ENCODE measurements at places on chromosomes 13 and 19. TPM values are rescaled to one million over a fixed set of nuclear protein-coding genes. Genes with fewer than 3 reads are reported as not detected.
A peak's percentile ranks its signal among the peaks of the same experiment; 100 is the strongest.

DNA sequence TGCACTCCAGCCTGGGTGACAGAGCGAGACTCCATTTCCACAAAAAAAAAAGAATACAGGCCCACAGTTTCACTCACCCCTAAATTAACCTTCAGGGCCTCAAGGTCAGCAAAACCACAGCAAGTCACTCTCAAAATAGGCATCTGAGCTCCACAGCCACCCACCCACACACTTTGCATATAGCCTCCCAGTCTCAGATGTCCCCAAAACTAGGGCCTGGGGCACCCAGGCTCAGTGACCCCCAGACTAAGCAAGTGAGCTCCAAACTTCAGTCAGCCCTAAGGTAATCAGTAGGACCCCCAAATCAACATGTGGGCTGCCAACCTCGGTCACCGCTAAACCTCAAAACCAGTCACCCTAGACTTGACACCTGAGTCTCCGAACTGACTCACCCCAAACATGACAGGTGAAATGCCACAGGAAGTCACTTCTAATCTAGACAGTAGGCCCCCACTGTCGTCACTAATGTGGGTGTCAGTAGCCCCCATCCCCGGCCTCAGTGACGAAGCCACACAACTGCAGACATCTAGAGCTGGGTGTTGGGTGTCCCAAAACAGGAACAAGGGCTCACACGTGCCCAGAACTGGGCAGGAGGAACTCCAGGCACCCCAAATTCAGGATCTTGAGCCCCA, 13.9 kb downstream of the RABAC1 start:
- H3K36me3 ChIP-seq, result no peaks in the 10 kb centered on the region
- H3K4me1 ChIP-seq, result no peaks in the 10 kb centered on the region
- H3K4me3 ChIP-seq, result no peak overlapping the region
- H3K27me3 ChIP-seq, result no peaks in the 10 kb centered on the region
- no peak overlapping the region for H3K27ac ChIP-seq

Gene PLIN5
- 8.1 TPM for total RNA-seq

DNA sequence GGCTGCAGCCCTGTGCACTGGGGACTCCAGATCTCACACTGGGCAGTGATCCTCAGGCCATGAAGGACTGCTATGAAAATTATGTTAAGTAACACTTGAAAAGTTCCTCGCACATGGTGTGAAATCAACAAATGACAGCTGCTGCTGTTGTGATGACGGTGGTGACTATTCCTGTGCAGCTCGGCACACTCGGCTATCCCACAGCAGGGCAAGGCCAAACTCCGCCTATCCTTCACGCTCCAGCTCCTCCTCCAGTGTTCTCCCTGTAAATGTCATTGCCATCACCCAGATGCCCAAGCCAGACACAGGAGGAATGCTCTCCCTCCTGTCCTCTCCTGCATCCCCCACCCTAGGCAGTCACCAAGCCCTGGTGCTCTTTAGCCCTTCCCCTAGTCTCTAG, 31.3 kb downstream of the GRIK5 start:
- H3K27ac ChIP-seq, result no peak overlapping the region
- H3K36me3 ChIP-seq, result no peaks in the 10 kb centered on the region
- no peaks in the 10 kb centered on the region for H3K27me3 ChIP-seq
- DNase-seq, result no peak
- H3K4me1 ChIP-seq, result peaks cover 14% of the 10 kb centered on the region

Gene KLK8
- 92.8 TPM for total RNA-seq

Gene SMIM24
- total RNA-seq, result not detected

- no peak overlapping the region for H3K4me3 ChIP-seq
- H3K27ac ChIP-seq, result no peak overlapping the region
- no peaks in the 10 kb centered on the region for H3K27me3 ChIP-seq
Observed at GRCh38 chr19:47106821-47107201, 6.8 kb downstream of the ZC3H4 start.

DNA sequence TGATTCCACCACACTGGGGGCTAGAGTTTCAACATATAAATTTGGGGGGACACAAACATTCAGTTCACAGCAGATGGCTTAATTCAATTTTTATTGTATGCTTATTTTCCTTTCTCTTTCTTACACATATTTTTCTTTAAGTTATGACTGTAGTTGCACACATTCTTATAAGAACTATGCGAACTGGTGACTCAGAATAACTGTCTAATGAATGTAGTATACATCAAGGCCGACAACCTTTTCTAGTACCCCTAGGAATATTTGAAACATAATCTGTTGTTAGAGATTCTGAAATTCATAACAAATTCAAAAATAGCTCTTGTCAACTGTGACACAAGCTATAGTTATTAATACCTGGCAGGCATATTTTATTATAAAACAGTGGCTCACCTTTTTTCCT, 695.6 kb downstream of the PCDH9 start:
- H3K4me1 ChIP-seq, result no peaks in the 10 kb centered on the region
- no peaks in the 10 kb centered on the region for H3K36me3 ChIP-seq
- no peak for DNase-seq
- no peaks in the 10 kb centered on the region for H3K27me3 ChIP-seq

Gene CYSLTR2
- not detected for total RNA-seq

DNA sequence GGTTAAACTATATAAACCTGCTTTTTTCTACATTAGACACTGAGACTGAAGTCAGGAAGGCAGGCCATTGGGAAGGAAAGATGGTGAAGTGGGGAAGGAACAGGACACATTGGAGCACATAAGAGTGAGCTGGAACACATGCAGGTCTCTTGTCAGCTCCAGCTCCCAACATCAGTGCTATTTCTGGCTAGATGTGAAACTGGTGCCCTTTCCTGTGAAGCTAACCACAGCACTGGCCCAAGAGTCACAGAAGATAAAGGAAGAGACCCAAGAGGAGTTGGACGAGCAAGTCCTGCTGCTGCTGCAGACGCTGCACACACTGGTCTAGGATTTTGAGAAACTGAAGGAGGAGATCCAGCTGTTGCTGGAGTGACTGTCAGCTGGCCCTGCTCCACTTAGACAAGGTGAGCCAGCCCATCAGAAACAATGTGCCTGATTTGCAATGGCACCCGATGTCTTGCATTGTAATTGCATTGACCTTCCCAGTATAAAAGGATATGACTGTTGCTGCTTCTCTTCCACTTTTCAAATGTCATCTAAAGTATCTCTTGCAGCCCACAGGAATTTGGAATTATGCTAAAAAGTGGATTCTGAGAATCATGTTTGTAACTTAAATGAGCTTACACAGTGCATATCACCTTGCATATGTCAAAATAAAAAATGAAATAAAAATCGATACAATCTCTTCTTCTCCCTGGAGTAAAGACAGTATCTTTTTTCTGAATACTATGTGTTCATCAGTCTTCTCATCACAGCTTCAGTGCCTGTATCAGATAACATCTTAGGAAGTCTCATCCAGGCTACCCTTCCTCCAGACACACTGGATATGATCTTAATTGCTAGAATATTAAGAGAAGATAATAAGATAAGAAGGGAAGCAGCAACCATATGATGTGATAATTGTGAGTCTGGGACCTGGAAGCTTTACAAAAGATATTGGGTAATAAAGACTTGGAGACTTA, 230.7 kb upstream of the SPRY2 start:
- H3K27ac ChIP-seq, result no peak overlapping the region
- H3K4me1 ChIP-seq, result no peaks in the 10 kb centered on the region
- H3K27me3 ChIP-seq, result no peaks in the 10 kb centered on the region

Gene CACNG8
- 0.93 TPM for total RNA-seq

DNA sequence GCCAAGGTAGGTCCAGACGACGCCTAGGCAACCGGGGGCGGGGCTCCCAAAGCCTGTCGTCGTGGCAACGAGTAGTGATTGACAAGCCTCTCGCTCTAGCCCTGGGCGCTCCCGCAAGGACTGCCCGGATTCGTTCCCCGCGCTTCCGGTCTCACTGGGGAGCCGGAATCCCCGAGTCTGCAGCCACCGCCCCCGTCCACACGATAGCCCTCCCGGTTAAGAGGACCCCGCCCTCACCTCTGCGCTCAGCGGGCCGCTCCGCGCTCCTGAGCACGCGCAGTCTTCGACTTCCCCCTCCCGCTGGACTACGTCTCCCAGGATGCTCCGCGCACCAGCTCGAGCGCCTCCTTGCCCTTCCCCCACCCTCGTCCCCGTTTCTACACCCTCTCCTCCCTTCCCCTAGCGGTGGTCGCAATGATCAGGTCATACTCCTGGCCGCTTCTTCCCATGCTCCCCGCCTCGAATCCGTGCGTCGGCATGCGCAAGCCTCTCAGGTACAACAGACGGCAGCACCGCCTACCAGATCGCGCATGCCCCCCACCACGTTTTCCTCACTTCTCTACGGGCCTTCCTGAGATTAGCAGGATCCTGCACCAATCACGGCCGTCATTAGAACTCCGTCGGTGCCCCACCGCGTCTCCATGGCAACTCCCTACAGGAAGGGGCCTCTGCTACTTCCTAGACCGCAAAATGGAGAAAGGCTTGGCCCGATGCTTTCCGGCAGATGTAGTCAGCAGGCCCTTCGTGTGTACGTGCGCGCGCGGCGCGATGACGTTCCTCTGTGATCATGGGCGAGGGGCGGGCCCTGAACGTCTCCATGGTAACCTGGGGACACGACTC, at the start of gene MZF1:
Gene MZF1 (minus strand): TSS at position 518 of the 840 bp plus-strand sequence. CDS start 1,946 bp downstream, outside the sequence.
- H3K36me3 ChIP-seq, result no peaks in the 10 kb centered on the region
- no peaks in the 10 kb centered on the region for H3K27me3 ChIP-seq
- peak; percentile 100 for DNase-seq
- H3K27ac ChIP-seq, result peak within 1 kb of the TSS; percentile 91
- peak within 1 kb of the TSS; percentile 78 for H3K4me3 ChIP-seq
- peaks cover 28% of the 10 kb centered on the region for H3K4me1 ChIP-seq

DNA sequence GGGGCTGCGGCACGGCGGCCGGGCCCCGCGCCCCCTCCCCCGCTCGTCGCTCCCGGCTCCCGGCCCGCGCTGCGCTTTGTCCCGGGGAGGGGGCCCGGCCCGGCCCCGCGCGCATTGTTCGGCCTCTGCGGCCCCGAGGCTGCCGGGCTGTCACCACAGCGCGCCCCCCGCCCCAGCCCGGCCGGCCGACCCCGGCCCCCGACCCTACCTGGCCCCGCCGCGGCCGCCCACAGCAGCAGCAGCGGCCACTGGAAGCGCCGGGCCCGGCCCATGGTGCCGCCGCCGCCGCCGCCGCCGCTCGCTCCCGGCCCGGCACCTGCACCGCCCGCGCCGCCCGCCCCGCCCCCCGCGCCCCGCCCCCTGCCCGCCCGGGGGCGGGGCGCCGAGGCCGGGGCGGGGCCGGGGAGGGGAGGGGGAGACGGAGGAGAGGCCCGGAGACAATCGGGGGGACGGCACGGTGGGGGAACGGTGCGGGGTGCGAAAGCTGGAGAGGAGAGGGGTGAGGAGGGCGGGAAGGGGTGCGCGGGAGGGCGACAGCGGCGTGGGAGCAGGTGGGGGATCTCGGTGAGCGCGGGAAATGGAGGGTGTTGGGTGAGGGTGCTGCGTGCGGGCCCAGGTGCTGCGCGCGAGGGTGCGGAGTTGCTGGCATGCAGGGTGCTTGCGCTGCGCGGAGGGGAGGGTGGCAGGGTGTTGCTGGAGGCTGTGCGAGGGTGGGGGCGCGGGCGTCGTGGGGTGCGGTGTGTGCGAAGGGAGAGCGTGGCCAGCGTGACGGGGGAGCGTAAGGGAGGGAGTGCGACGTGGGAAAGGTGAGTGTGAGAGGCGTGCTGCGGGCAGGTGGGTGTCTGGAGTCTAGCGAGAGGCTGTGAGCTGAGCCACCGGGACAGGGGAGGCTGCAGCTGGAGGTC, at the start of gene CADM4:
Gene CADM4 (minus strand): TSS at position 332 of the 905 bp plus-strand sequence. CDS start 60 bp downstream, at position 272.
- no peaks in the 10 kb centered on the region for H3K36me3 ChIP-seq
- peak within 1 kb of the TSS; percentile 40 for H3K27ac ChIP-seq
- peak within 1 kb of the TSS; percentile 62 for H3K4me3 ChIP-seq
- peaks cover 7% of the 10 kb centered on the region for H3K27me3 ChIP-seq
- H3K4me1 ChIP-seq, result peaks cover 14% of the 10 kb centered on the region
- DNase-seq, result no peak

DNA sequence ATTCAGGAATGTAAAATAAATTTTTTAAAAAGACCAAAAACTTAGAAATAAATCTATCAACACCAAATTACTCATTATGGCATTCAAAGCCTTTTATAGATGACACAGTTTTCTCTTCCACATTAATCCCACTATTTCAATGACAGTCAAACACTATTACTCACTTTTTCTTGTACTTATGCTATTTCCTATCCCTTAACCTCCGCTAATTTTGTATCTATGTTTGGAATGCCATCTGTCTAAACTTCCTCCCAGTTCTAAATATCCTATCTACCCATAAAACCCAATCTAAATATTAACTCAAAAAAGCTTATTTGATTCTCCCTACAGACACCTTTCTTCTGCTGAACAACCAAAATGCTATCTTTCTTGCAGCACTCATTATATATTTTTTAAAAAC, 203.5 kb downstream of the ENOX1 start:
- H3K36me3 ChIP-seq, result no peaks in the 10 kb centered on the region
- no peaks in the 10 kb centered on the region for H3K4me1 ChIP-seq
- no peak overlapping the region for H3K4me3 ChIP-seq
- DNase-seq, result no peak
- no peak overlapping the region for H3K27ac ChIP-seq
- no peaks in the 10 kb centered on the region for H3K27me3 ChIP-seq

- H3K27ac ChIP-seq, result no peak overlapping the region
- H3K4me1 ChIP-seq, result no peaks in the 10 kb centered on the region
- no peak for DNase-seq
- peaks cover 73% of the 10 kb centered on the region for H3K36me3 ChIP-seq
- no peak overlapping the region for H3K4me3 ChIP-seq
- no peaks in the 10 kb centered on the region for H3K27me3 ChIP-seq
Observed at GRCh38 chr19:48454150-48454730, 1.1 kb upstream of the KCNJ14 start.

Gene SPRY2
- 7.2 TPM for total RNA-seq

Gene PGPEP1
- total RNA-seq, result 30.9 TPM

DNA sequence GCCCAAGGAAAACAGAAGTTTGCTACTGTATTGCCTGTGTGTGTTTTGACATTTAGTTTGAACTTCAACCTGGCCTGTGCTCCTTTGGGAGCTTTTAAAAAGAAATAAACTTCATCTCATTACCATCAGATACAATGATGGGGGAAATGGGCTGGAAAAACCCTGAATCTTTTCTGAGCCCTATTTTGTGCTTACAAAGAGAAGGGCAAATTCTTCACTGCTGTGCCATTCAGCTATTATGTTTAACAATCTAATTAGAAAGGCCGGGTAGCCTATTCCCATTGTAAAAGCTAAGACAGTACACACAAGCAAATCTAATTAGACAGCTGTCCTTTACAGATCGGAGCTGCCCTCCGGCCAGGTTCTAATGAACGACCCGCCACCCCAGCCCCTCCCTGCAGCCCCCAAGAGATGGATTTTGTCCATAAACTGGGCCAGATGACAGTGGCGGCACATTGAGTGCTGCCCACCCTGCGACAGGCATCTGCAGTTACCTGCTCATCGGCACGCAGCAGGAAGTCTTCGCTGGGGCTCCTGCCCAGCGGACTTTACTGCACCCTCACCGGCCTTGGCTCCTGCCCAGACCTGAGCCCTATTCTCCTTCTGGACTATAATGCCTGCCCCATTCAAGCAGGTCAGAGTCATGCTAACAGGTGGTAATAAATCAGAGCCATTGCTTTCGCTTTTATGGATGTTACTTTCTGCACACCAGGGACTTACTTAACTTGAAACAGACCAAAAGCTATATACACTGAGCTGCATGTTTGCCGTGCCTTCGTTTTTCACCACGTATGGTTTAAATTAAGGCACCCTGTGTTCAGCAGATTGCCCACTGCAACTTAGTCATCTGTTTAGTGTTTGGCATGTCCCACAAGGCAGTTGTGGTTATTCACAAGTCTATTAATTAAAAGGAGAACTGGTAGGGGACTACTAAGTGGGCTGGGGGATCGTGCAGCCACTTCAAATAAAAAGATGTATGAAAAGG, 549.6 kb downstream of the FGF9 start:
- no peaks in the 10 kb centered on the region for H3K36me3 ChIP-seq
- H3K4me1 ChIP-seq, result no peaks in the 10 kb centered on the region
- DNase-seq, result no peak
- H3K27ac ChIP-seq, result no peak overlapping the region
- no peak overlapping the region for H3K4me3 ChIP-seq
